ENCODE measurements at places on chromosomes 5 and 9. TPM values are rescaled to one million over a fixed set of nuclear protein-coding genes. Genes with fewer than 3 reads are reported as not detected.

DNA sequence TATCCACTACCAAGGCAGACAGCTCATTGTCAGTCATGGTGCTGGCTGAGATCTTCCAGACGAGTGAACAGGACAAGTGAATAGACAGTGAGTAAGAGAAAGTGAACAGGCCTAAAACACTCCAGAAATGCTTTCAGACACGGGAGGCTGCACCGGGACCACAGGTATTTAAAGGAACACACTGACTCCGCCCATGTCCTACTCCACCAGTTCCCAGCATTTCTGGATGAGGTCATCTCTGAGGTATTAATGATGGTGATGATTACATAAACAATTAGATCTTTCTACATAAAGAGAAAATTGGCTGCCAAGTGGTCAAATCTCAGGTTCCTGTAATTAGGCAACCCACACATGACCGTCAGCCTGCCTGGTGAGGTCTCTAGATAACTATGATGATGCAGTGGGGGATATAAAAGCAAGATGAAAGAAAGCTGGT lies at the start of gene ACTBL2:
Gene ACTBL2 (minus strand): TSS at position 141 of the 436 bp plus-strand sequence. CDS start 104 bp downstream, at position 37.
- DNase-seq = no peak

- DNase-seq = no peak
Measured at GRCh38 chr5:73694089-73694488, 68.1 kb downstream of the ARHGEF28 start.

GRCh38 chr5:67996596-67996995 lies 219.0 kb upstream of the PIK3R1 start:
- DNase-seq = no peak

GRCh38 chr5:90050103-90050502 lies 359.5 kb downstream of the CETN3 start:
- DNase-seq = no peak

- DNase-seq = no peak
Measured at GRCh38 chr9:94802793-94803192, 76.3 kb downstream of the AOPEP start.

GRCh38 chr5:2357309-2357708 lies 394.2 kb downstream of the IRX2 start:
- DNase-seq = no peak

GRCh38 chr5:14830210-14831005 lies 41.2 kb downstream of the ANKH start:
- DNase-seq = no peak

- no peak for DNase-seq
Measured at GRCh38 chr5:92265804-92266203, 882.7 kb upstream of the ARRDC3 start.

INSL4 gene
- not detected for total RNA-seq

RNF180 gene
- 12.4 TPM for total RNA-seq

Data from spleen (tissue), 13 donors.